Activated CD4-positive, CD25-positive, alpha-beta regulatory T cell treated with anti-CD3 and anti-CD28 coated beads, Interleukin-2, amount 50 U/mL, for 72 hours (primary cell): ENCODE measurements at places on chromosomes 12 and 14.

- peak; percentile 63 for DNase-seq
These were observed 127.0 kb downstream of the ERC1 start for GRCh38 chr12:1117970-1118563.

DNA sequence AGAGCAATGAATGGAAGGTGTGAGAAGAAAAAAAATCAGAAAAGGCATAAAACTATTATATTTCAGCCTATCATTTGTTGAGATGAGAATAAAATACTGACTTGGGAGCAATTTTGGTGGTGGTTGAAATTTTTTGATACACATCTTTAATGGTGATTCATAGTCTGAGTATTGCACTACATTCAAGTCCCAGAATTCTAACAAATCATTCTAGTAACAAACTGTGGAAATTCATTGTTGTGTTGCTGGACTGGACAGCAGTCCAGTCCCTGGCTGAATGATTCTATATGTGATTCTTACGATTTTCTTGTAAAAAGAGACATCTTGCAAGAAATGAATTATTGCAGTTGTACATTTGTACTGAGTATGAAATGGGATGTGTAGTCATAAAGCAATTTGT lies 268.6 kb downstream of the TRHDE start:
- no peak for DNase-seq

DNA sequence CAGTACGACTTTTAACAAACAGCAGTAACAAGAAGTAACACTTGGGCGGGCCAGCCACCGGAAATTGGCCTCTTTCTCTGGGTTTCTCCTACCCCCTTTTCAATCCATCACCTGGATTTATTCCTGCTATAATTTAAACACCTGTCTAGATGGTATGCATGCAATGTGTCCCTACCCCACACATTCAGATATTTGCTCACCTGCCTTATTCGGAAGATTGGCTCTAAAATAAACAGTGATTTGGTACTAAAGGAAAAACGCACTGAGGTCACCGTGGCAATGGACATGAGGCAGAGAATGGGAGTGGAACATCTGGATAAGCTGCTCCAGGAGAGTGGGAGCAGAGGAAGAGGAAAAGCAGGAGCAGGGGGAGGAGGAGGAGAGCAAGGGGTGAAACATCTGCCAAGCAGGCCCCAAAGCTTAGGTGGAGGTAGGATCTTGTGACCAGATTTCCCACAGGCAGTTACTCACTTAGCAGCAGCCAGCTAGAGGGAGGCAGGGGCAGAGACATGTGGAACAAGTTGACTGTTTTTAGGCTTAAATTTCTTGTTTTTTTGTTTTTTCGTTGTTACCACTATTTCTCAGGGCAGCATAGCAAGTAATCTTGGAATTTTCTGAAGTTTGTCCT lies 150.9 kb downstream of the TTLL5 start:
- no peak for DNase-seq

DNA sequence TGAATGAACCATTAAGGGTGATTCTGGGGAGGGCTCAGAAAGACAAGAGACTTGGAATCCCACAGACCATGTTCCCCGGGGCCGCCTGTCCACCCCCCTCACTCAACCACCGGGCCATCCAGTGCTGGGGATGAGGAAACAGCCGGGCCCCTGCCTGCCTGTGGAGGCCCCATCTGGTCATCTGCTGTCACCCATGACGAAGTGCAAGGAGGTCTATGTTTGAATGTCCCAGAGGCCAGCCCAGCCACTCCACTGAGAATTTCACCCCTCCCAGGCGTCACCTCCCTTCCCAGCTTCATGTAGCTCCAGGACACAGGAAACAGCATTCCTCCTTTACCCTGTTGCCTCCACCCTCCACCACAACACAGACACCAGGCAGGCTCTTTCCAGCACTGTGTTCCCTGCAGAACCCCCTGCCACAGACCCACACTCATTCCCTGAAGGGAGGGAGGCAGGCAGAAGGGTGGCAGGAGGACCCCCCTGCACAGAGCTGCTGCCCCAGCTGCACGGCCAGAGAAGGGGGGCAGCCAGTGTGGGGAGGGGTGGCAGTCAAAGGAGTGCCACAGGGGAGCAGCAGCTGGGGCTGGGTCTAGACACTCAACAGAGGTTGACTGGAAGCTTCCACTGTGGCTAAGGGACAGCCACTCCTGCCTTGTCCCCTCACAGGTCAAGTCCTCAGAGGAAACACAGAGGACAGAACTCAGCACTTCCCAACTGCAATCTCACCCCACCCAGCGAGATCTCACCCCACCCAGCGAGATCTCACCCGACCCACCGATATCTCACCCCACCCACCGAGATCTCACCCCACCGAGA lies 50.3 kb upstream of the PPP2R5C start:
- no peak for DNase-seq

DNA sequence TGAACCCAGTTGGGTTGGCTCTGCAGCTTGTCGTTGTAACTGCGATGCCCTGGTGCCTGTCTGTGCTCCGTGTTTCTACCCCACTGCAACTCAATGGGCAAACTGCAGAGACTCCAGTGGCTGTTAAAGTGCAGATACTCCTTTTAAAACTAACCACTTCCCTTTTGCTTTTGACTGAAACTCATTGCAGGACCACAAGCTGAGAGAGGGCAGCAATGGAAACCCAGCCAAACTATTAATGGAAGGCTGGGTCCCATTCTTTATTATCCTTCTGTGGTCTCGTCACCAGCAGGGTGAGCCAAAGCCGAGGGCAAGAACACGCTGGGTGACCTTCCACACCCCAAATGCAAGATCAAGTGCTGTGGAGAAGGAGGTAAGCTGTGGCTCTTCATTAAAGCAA lies 910.4 kb downstream of the VRK1 start:
- peak; percentile 33 for DNase-seq

- no peak for DNase-seq
These were observed 255.8 kb upstream of the HMGA2 start for GRCh38 chr12:65568517-65568916.

- no peak for DNase-seq
These were observed 80.6 kb downstream of the PRKAB1 start for GRCh38 chr12:119748497-119748896.

- no peak for DNase-seq
These were observed 390.2 kb downstream of the LRIG3 start for GRCh38 chr12:58529897-58530741.
